Stimulated activated CD8-positive, alpha-beta memory T cell treated with anti-CD3 and anti-CD28 coated beads, Interleukin-15, amount 100 ng/mL, for 1 hour (primary cell): ENCODE measurements at places on chromosomes 3 and 15.

DNA sequence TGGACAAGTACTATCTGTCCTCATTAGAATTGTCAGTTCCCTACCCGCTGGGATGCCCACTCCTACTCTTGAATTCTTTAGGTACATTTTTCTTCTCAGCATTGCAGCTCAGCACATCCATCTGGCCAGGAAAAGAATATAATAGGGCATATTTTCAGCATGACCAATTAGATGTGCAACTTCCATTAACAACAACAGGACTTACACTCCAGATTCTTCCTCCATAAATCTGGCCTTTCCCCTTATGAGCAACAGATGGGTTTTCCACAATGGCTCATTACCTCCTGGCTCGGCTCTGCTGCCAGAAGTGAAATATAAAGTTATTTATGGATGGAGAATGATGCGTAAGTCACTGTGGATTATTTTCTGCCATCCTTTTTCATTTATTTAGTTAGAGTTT lies 443.8 kb upstream of the TGFBR2 start:
- DNase-seq = no peak

- no peak for DNase-seq
Measured at GRCh38 chr15:43221422-43221821, 604 bp upstream of the EPB42 start.

GRCh38 chr15:73127302-73127936 lies 75.2 kb downstream of the NEO1 start:
- DNase-seq = no peak

- no peak for DNase-seq
Measured at GRCh38 chr3:50089609-50089945, 858 bp downstream of the RBM5 start.

- DNase-seq = no peak
Measured at GRCh38 chr15:91887321-91887720, 33.8 kb downstream of the SLCO3A1 start.

GRCh38 chr15:92891533-92892200 lies 8.5 kb upstream of the CHD2 start:
- DNase-seq = no peak

DNA sequence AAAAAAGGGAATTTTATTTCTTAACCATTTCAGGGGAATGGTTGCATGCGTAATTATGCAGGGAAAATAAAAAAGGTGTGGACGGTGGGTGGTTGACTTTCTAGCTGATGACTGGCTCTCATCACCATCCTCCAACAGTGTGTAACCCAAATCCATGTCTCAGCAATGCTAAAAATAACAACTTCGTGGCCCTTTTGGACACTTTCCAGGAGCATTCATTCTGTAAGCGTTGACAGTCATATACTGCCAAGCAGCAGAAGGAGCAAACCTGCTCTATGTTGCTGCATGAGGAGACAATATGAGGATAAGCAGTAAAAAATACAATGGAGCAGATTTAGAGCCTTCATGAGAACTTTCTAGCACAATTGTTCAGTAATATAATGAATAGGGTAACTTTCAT lies 189.1 kb downstream of the ANXA2 start:
- no peak for DNase-seq

DNA sequence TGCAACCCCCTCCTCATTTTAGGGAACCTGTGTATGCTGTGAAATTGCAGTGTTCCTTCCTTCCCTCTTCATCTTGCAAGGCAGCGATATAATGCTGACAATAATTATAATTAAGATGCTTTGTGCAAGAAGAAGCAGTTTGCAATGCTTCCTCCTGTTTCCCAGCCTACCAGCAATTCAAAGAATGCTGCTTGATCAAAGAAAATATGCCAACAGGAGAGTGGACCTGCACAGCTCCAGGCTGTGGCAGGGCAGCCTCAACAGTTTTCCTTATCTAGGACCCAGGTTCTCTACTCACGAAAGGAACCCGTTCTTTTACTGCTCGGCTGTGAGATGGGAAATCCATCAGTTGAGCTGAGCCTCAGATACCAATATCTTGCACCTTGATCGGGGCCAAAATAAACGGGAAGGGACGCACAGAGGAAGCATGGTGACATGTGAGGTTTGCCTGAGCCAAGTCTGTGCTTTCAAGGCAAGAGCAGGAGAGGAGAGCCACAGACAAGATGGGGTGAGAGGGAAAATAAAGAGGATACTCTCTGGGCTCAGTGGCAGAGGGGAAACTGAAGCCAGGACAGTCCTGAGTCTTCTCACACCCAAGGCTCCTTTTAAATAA lies 22.6 kb upstream of the LRTM1 start:
- no peak for DNase-seq

DNA sequence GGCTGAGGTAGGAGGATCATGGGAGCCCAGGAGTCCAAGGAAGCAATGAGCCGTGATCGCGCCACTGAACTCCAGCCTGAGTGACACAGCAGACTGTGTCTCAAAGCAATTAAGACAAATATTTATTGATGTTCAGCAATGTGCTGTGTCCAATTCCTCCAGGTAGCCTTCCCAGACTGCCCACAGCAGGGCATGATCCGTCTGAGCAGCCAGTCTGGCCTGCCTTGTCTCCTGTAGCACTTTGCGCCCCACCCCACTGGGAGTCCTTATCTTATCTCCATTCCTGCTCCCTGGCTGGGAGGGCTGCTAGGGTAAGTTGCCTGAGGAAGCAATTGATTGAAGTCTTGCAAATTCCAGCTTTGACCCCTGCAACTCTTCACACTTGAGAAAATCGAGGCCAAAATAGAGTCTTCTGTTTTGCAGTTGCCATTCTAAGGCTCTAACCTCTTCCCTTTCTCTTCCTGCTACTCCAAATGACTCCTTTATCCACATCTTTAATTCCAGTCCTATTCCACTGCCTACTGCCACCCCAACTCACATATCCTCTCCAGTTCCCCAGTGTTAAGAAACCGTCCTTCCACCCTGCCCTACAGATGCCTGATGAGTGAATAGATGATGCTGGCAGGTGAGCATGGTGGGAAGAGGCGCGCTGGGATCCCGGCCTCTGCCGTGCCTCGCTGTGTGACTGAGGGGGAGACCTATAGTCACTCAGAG lies 26.9 kb upstream of the LCTL start:
- DNase-seq = no peak

- DNase-seq = no peak
Measured at GRCh38 chr3:197959500-197959890, 522 bp upstream of the LMLN start.

GRCh38 chr3:106703524-106703923 lies 673.7 kb upstream of the CCDC54 start:
- DNase-seq = no peak

DNA sequence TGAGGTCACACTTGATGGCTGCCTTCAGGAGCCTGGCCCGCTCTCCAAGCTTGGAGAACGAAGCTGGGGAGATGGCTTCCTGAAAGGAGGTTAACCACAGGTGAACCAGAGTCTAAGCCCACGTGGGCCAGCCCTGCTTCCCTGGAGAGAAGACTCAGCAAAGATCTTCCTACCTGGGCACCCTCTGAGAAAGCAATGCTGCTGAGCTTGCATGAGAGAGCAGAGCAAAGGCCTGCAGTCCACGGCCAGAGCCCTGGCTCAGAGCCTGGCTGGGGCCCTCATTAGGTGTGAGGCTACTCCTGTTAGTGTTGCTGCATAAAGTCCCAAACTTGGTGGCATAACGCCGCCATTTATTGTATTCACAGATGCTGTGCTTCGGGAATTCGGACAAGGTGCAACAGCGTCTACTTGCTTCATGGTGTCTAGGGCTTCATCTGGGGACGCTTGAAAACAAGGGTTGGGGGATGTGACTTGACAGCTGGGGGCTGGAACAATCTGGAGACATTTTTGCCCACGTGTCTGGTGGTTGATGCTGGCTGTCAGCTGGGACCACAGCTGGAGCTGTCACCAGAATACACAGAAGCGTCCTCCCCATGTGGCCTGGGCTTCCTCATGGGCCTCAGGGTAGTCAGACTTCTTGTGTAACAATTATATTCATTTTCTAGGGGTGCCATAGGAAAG lies 87.9 kb upstream of the MEF2A start:
- no peak for DNase-seq
